ENCODE measurements at places on chromosomes 7 and 10.
A peak's percentile ranks its signal among the peaks of the same experiment; 100 is the strongest.

- no peak for DNase-seq
These were observed 70.7 kb upstream of the MKX start for GRCh38 chr10:27816320-27816719.

- peak; percentile 93 for DNase-seq
These were observed at the start of gene NOC3L for GRCh38 chr10:94362360-94363250. TSS of gene NOC3L (minus strand) at chr10:94362939. CDS start at chr10:94362838, 101 bp downstream.

DNA sequence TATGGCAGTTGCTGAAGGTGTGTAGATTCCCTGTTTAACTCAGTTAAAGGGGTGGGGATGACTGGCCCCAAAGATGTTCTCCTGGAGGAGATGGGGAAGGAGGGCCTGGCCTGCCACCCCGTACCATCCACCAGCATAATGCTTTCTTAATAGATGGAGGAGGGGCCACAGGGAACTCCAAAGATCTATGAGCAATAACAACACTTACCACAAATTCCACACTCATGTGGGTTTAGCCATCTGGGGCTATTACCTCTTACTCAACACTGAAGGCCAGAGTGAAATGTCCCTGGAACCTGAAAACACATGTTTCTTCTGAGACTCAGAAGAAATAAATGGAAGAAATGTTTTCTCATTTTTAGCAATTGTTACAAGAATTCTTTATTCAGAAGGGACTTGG is 259.0 kb downstream of the CXCL12 start:
- DNase-seq = no peak

DNA sequence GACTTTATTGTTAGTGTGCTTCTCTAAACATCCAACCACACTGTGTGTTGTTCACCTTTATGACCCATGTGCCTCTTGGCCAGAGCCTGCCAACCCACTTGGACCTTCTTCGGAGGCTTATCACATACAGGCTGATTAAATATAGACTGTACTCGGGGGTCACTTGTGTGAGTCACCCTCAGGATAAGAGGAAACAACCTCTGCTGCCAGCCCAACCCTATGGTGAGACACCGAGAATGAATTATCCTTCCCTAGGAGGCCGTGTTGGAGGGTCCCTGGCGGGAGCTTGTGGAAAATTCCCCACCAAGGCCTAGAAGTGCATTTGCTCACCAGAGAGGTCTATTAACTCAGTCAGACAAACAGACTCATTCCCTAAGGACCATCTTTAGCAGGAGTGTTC is 63.0 kb downstream of the FAS start:
- DNase-seq = no peak

DNA sequence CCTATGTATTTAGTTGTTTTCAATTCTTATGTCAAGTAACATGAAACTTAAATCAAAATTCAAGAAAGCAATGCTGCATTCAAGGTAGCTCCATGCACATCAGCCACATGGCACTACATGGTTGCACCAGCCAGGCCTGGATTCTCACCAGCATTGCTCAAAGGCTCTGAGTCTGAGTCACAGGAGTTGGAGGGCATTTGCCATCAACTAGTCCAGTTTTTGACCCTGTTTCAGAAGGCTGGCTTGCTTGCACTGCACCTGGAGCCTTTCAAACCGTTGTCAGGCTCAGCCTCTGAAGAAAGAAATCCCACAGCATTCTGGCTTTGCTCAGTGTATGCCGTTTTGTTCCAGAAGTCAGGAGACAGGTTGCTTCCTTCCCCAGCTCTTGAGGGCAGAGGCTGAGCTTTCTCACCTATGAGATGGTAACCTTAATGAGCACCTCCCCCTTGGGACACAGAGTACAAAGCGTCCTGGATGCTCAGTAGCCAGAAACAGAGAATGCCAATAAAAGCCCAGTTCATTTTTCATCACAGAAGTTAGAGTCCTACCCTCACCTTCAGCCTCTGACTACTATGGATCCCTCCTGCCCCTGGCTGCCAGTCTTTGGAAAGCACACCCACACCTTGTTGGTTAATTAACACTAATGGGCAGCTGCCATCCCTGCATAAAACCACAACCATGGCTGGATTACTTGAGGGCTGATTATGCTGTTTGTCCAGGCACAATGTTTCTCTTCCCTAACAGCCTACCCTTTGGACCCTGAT is 288.4 kb upstream of the LRRTM3 start:
- no peak for DNase-seq

GRCh38 chr7:128903621-128904361 is 6.7 kb downstream of the KCP start:
- DNase-seq = no peak

DNA sequence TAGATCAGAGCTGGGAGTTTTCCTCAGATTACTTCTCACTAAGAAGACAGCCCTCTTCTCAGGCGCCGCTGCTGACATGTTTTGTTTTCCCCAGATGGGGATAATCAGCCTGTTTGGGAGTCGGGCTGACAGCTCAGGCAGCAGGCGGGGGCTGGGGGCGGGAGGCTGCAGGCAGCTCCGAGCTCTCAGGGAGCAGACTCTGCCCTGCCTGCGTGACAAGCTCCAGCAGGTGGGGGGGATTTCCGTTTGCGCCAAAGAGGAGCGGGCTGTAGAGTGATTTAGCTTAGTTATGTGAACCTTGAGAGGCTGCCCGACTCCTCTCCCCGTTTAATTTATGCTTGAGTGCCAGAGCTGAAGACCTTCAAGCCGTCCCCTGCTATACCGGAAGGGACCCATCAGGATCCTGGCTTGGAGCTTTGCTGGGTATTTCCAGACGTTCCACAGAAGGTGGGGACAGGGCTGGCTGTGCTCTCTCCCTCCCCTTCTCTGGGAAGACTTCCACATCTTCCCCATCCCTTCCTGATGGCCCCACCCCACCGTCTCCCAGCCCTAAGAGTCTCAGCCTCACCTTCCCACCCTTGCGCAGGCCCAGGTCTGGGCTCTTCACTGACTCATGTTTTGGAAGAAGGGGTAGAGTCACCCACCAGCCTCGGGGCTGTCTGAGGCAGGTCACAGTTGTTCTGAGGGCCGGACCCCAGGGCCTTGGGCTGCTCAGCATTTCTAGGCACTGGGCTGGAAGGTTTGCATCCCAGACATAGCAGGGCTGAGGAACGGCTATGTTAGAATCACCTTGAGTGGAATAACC is 24.7 kb upstream of the ADCYAP1R1 start:
- no peak for DNase-seq

- no peak for DNase-seq
These were observed 22.0 kb upstream of the TMEM120A start for GRCh38 chr7:76016191-76016947.

- DNase-seq = no peak
These were observed 63.3 kb downstream of the MRC1 start for GRCh38 chr10:17872191-17873091.

- no peak for DNase-seq
These were observed 99.6 kb downstream of the ST8SIA6 start for GRCh38 chr10:17354781-17355180.
